ENCODE measurements at places on chromosomes 2 and 18.

DNA sequence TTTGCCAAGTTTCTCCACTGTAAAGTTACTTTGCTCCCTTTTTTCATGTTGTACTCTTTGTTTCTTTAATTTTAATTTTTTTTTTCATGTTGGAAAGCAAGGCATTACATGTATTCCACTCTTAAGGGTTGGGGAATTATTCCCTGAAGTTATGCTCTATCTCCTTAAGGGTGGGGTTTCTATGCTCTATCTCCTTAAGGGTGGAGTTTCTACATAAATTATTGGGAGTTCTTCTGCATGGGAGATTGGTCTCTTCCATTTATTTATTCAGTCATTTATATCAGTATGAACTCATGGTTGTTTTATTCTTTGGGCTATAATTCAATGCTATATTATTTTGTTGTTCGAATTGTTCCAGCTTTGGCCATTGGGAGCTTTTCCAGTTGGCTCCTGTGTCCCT, 11.2 kb downstream of the MRPL33 start:
- no peak for DNase-seq

- no peak for DNase-seq
These were observed 318.4 kb downstream of the TXNL1 start for GRCh38 chr18:56319953-56320352.

GRCh38 chr2:18708203-18708715, 118.9 kb upstream of the NT5C1B start:
- DNase-seq: no peak

DNA sequence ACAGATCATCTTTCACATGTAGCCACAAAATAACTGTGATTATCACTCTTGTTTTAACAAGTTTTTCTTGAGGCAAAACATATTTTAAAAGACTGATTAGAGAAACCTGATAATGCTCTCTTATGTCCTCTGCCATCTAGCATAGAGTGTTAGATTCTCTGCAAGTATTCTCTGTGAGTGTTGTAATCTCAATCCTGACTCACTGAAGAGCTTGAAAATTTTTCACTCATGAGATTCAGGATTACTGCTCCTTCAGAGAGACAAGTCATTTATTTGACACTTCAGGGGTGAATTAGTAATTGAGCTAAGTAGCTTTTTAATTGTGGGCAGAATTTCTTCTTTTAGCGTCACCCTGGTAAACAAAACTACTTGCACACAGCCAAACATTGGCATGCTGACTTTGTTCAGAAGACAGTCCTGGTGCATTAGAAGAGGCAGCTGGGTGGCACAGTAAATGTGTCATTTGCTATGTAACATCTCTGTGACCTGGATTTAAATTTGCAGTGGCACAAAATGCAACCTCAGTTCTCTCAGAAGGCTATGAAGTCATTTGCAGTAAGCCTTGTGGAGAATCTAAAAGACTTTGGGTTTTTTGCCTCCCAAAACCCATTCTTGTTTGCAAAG, 172.9 kb downstream of the LRP1B start:
- DNase-seq: no peak

- DNase-seq: no peak
These were observed 715.1 kb upstream of the SLC8A1 start for GRCh38 chr2:41167014-41167413.

DNA sequence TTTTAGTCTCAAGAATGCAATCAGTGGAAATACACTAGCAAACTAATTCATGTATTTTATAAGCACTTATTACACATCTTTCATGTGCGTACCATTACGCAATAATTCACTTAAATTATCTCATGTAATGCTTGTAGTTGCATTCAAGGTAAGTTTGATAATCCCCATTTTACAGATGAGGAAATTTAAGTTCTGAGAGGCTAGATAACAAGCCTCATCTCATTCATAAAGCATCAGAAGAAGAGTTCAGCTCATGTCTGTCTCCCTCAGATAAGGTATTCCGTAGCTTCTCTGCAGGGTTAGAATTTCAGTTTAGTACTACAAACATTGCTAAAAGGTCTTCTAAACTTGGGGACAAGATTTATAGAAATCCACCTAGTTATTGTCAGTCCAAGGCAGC, 47.8 kb downstream of the HNMT start:
- DNase-seq: no peak

- DNase-seq: no peak
These were observed 381.7 kb downstream of the CDH19 start for GRCh38 chr18:66222174-66222573.

DNA sequence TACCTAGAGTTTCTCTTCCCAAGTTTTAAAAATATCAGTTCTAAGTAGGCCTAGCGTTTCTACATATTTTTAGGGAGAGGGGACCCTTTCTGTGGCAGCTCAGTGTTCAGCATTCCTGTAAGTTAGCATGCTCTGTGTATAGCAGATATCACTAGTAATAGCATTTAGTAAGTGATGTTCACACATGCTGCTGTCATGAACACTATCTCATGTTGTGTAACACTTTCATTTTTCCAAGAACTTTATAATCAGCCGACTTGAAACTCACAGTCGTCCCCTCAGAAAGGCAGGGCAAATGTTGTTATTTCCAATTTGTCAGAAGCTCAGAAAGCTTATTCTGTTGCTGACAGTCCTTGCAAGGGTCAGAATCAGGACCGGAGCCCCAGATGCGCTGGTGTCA, 267.7 kb downstream of the ALPK2 start:
- no peak for DNase-seq

DNA sequence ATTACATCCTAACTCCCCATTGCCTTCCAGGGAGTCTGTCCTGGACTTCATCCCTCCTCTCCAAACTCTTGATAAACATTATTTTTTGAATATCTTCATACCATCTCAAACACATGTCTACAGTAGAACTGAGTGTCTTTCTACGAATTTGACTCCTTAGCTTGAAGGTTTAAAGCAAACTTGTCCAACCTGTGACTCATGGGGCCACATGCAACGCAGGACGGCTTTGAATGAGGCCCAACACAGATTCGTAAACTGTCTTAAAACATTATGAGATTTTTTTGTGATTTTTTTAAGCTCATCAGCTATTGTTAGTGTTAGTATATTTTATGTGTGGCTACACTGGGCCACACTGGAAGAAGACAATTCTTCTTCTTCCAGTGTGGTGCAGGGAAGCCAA, 98.1 kb downstream of the PARD3B start:
- no peak for DNase-seq

DNA sequence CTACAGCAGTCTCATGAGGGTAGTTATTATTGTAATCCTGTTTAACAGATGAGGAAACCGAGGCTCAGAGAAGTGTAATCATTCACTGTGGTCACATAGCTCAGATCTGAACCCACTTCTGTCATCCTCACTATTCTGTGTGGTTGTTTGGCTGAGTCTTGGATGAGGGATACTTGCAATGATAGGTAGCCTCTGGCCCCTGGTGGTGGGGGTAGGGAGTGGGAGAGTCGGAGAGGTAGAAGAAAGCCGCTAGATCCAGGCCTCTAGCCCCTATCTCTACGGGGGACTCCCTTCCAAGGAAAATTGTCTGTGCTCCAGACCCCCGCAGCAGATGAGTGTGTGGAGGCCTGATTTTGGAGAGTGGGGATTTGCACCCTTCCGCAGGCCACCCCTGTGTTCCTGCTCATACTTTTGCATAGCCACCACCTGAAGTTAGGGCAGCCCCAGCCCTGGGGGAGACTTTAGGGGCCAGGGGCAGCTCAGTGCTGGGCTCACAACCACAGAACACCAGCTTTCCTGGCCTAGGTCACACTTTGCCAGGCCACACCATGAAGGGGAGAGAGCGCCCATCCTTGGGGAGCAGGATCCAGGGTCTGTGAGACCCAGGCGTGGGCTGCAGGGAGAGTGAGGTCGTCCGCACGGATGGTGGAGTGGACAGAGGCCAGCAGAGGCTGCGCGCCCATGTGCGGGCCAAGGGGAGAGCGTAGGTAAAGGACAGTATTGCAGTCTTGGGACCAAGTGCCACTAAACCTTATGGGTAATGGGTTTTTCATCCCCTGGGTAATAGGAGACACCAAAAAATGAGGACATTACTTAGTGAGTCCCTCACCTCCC, 148.2 kb downstream of the GLI2 start:
- no peak for DNase-seq

DNA sequence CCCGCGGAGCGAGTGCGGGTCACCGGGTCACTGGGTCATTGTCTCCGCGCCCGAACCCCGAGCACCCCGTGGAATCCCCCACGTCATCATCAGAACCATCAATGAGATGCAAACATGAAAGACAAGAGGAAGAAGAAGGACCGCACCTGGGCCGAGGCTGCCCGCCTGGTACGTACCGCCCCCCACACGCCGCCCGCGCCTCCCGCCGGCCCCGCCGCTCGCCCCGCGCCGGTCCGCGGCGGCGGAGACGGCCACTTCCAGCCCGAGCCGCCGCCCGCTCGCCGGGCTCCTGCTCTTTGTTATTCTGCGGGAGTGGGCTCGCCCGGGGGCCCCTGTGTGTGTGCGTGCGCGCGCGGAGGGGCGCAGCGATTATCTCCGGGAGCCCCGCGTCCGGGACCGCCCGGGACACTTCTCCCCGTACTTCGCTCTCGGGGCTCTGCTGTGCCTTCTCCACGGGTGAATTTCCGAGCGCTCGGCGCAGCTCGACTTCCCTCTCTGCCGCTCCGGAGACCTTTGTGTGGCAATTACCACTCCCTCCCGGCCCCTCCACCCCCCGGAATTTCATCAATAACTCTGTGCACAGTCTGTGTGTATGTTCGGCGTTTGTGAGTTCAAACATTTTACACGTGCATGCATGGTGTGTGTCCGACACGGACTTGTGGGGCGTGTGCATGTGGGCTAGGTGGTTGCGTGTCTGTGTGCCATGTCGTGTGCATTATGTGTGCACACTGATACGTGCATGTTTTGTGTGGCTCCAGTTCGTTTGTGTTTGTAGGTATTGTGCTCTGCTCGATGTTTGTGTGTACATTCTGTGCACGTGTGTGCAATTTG, 714 bp downstream of the ASXL3 start:
- peak; percentile 76 for DNase-seq

DNA sequence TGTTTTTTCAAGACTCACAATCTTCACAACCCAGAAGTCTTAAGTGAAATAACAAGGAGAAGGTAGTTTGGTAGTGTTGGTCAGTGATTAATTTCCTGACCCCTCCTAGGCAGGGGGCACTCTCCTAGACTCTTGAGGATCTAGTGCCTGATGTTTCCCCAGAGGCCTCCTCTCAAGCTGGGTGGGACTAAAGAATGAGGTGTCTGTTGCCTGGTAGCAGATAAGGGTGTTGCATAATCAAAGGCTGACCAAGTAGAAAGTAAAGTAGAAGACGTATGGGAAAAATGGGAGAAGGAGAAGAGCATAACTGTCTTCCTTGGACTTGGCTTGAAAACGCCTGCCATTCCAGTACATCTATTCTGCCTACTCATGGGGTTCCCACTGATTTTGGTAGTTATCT, 37.8 kb downstream of the VIT start:
- no peak for DNase-seq

GRCh38 chr2:160652236-160652635, 158.6 kb upstream of the RBMS1 start:
- no peak for DNase-seq

DNA sequence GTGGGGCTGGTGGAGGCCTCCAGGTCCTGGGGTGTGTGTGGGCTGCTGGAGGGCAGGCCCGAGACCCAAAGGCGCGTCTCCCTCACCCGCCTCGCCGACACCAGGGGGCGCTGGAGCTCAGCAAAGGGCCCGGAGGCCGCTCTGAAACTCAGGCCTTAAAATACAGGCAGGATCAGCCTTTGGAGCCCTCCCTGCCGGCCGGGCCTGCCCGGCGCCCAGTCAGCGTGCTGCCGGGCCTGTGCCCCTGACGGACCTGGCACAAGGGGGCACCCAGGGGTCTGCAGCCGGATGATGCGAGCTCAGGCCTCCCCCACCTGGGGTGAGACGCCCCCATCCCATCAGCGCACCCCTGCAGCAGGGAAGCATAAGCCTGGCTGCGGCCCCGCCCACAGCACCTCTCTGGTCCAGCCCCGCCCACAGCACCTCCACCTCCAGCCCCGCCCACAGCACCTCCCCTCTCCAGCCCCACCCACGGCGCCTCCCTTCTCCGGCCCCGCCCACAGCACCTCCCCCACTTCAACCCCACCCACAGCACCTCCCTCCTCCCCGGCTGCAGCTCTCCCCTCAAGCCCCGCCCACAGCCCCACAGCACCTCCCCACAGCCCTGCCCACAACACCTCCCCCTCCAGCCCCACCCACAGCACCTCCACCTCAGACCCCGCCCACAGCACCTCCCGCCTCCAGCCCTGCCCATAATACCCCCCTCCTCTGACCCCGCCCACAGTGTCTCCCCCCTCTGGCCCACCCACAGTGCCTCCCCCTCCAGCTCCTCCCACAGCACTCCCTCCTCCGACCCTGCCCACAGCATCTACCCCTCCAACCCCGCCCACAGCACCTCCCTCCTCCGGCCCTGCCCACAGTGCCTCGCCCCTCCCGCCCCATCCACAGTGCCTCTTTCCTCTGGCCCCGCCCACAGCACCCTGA, 92.8 kb upstream of the OTOS start:
- peak; percentile 89 for DNase-seq

- DNase-seq: no peak
These were observed 135.5 kb downstream of the PDE1A start for GRCh38 chr2:182291296-182291695.

- DNase-seq: no peak
These were observed 47.8 kb downstream of the ZNF804A start for GRCh38 chr2:184646177-184646576.

DNA sequence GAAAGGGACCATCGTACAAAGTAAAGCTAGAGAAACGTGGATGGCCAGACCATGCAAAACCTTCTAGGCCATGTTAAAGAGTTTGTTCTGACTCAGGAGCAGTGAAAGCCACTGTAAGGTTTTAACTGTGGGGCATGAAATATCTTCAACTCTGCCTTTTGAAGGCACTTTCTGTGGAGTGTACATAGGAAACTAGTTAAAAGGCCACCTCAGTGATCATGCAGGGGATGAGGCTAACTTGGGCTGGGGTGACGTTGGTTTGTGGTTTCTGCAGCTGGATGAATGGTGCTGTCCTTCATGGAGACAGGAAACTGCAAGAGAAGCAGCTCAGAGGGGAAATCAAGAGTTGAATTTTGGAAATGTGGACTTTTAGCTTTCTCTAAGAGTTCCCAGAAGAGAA, 190.7 kb downstream of the CDCA7 start:
- DNase-seq: no peak

- DNase-seq: peak; percentile 53
These were observed 274.2 kb upstream of the NCKAP5 start for GRCh38 chr2:133842446-133842845.

DNA sequence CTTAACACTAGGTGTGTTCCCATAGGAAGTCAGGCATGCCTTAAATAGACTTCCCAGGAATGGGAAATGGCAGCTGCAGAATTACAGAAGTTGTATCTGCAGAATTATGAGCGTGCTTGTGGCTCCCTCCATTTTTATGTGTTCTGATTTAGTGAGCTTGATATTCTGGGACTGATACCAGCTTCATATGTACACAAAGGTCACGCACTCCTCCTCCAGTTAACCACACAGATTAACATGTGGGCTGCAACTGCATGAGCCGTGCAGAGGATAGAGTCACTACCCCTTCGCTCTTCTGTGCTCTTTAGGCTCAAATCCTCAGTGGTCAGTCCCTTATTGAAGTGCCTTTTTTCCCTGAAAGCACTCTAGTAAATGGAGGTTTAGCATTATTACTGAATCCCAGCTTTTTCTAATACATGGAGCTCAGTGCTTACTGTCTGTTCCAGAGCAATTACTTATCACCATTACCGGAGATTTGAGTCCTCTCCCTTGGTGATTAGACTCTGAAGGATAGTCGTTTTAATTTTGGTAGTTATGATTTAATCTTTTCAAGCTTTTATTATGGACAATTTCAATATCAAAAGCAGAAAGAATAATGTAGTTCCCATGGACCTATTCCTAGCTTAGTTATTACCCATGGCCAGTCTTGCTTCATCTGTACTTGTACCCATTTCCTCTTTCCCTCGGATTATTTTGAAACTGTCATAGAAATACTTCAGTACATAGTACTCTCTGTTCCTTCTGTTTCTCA, 238.3 kb downstream of the PRKCE start:
- no peak for DNase-seq

GRCh38 chr2:103991591-103991990, 862.3 kb upstream of the POU3F3 start:
- DNase-seq: no peak

Data from coronary artery (tissue), 2 donors.